ENCODE measurements at places on chromosomes 5 and 9.
A peak's percentile ranks its signal among the peaks of the same experiment; 100 is the strongest.

- no peak for DNase-seq
Measured at GRCh38 chr5:175305251-175305650, 138.7 kb downstream of the DRD1 start.

- DNase-seq: no peak
Measured at GRCh38 chr9:24738421-24738961, 192.8 kb upstream of the IZUMO3 start.

DNA sequence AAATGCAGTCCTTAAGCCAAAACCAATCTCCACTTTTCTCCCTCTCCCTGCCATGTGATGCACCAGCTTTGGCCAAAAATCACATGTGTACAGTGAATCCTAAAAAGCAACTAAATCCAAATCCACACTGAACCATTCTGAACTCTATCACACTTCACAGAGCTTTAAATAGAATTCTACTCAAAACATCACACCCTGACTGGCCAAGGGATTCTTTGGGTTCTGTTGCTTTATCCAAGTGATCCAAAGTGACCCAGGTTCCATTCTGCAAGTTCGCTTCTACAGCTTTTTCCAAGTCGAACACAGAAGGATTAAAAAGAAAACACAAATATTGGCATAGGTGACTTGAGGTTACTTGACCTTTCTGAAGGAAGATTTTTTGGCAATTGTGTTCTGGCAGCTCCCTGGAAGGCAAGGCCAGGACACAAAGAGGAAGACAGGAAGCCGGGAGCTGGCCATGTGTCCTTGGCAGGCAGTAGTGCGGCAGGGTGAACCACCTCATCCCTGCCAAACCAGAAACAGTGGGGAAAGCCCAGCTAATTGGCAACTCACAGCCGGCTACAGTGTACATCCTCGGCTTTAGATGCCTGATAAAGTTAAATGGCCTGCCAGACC, 115.0 kb downstream of the NFIB start:
- no peak for DNase-seq

- DNase-seq: peak; percentile 82
Measured at GRCh38 chr5:102754767-102755431, at the start of gene PAM. PAM (plus strand) TSS chr5:102755305; CDS start chr5:102866196, 110,891 bp downstream.

GRCh38 chr9:126478216-126478981, 135.3 kb upstream of the LMX1B start:
- no peak for DNase-seq

GRCh38 chr9:27558307-27558706, 15.0 kb downstream of the C9orf72 start:
- DNase-seq: no peak

DNA sequence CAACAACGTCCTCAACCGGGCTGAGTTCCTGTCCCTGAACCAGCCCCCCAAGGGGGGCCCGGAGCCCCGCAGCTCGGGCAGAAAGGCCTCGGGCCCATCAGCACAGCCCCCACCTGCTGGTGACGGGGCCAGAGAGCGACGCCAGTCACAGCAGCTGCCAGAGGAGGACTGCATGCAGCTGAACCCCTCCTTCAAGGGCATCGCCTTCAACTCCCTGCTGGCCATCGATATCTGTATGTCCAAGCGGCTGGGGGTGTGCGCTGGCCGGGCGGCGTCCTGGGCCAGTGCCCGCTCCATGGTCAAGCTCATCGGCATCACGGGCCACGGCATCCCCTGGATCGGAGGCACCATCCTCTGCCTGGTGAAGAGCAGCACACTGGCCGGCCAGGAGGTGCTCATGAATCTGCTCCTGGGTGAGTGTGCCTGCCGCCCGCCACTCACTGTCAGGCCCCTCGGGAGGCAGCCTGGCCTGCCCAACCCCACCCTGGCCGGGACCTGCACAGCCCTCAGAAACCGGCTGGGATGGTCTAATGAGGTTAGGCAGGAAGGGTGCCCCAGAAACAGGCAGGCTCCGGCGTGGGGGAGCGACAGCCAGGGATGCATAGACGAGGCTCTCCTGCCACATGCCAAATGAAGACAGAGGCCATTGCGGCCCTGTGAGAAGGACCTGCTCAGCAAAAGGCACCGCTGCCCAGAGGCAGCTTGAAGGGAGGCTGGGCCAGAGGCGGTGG, 678 bp downstream of the PLPP7 start:
- DNase-seq: no peak

DNA sequence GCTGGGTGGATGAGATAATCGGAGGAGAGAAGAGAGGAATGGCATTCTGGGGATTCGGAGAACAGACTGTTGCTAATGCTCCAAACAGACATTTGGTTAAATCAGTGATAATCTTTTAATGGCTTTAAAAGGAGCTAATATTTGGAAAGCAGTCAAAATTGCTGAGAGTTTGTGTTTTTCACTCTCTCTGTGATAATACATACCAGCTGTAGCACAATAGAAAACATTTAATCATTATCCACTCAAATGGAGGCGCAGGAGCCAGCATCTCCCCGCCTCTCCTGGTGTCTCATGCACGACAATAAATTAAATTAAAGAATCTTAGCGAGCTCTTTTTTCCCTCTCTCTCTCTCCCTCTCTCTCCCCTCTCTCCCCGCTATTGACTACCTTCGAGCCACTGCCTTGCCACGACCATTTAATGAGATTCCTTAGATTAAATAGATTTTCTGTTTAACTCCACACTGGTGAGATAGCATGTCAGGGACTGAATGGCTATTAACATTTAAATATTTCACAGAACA, 268.6 kb upstream of the MVB12B start:
- no peak for DNase-seq

GRCh38 chr5:160167624-160168165, 48.4 kb upstream of the PWWP2A start:
- no peak for DNase-seq

DNA sequence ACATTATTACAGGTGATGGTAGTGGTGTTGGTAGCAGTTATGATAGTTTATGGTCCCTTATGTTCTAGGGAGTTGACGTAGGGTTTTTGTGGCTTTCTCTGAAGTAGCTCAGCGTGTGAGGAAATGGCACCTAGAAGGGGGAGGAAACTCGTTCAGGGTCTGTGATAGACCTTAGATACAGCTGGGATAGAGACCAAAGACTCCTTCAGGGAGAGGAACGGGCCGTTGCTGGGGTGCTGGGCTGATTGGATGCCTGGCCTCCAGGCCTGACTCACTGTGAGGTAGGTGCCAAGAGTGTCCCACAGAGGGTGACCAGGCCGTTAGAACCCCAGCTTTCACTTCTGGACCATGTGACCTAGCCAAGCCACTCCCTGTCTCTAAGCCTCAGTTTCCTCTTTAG, 96.6 kb downstream of the DAB2IP start:
- DNase-seq: no peak

DNA sequence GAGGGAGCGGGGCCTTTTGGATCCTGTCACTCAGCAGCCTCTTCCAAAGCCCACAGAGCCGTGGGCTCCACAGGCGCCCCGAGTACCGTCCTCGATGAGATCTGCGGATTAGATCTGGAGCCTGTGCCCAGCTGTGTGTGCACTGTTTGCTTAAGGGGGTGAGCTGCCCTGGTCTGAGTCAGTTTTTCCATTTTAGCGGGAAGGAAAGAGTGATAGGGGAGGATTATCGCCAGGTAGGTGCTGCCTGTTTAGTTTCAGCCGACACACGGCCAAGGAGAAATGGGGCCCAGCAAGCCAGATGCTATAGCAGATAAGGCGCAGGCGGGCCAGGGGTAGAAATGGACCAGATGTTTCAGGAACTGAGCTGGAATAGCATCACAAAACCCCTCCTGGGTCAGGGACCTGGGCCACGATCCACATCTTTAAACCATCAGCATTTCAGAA, 18.1 kb downstream of the COL5A1 start:
- DNase-seq: no peak

- no peak for DNase-seq
Measured at GRCh38 chr5:5454391-5454790, 31.9 kb downstream of the ICE1 start.

GRCh38 chr5:91189480-91190313, 193.4 kb downstream of the ARRDC3 start:
- DNase-seq: no peak

DNA sequence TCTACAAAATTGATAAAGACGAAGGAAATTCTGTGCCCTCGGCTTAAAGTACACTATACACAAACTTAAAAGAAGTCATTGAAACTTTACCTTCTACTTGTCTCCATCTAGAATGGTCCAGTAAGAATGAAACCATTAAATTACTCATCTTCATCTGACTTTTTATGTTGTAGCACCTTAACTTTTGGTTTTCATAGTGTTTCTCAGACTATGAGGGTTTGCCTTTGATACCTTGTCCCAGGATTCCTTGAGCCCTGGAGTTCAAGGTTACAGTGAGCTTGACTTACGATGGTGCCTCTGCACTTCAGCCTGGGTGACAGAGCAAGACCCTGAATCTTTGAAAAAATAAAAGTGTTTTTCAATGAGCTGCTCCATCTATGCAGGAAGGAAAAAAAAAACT, 132.2 kb downstream of the CDC42SE2 start:
- peak; percentile 46 for DNase-seq

- DNase-seq: no peak
Measured at GRCh38 chr9:78567693-78568092, 270.8 kb downstream of the PSAT1 start.
